Thymus (tissue), 14 donors: ENCODE measurements at places on chromosomes 1 and 21. TPM values are rescaled to one million over a fixed set of nuclear protein-coding genes. Genes with fewer than 3 reads are reported as not detected.

FCRL6 gene
- 0.33 TPM for total RNA-seq

C1orf185 gene
- total RNA-seq = not detected

DDI2 gene
- total RNA-seq = 7.4 TPM

PUSL1 gene
- 12.5 TPM for total RNA-seq

CNIH3 gene
- 2.3 TPM for total RNA-seq

KRTAP12-2 gene
- total RNA-seq = not detected

COL24A1 gene
- total RNA-seq = 0.33 TPM

DNA sequence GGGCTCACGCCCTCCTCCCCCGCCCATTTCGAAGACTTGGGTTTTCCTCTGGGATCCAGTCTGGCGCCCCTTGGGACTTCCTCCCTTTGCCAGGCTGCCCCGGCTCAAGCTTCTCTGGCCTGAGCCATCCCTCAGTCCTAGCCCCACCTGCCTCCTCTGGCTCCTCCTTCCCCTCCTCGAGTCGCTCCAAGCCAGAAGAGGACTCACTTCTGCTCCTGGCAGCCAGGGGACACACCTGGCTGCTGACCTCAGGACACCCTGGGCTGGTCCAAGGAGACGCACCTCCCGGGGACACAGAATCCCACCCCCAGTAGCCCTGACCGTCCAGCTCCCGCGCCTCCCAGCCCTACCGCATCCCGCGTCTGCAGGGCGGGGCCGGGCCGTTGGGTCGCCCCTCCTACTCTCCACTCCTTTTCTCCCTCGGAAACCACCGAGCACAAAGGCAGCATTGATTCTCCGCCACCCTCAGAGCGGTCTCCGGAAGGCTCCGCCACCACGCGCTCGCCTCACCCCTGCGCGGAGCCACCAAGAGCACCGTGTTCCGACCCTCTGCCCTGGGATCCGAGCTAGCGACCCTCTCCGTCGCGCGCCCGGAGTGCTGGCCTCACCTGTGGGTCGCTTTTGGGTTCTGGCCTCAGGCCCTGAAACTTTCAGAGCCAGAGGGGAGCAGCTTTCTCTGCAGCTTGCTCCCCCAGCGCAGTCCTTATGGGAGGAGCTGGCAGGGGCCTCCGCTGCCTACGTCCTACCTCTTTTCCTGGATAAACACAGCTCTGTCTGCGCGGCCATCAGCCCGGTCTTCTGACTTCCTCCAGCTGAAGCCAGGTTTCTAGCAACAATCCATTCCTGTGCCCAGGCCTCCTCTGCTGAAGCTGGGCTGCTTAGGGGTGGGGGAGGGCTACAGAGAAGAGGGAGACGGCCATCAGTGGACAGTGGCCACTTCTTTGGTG lies at the start of gene C2CD4D:
TSS of gene C2CD4D (minus strand) at position 364 of the 947 bp plus-strand sequence. CDS start 831 bp downstream, outside the sequence.
- H3K36me3 ChIP-seq = no peaks in the 10 kb centered on the region
- H3K27ac ChIP-seq = peak within 1 kb of the TSS; percentile 87
- peaks cover 36% of the 10 kb centered on the region for H3K4me1 ChIP-seq
- no peak for DNase-seq
- peak within 1 kb of the TSS; percentile 42 for H3K4me3 ChIP-seq
- H3K27me3 ChIP-seq = peaks cover 27% of the 10 kb centered on the region

- no peaks in the 10 kb centered on the region for H3K27me3 ChIP-seq
- peaks cover 32% of the 10 kb centered on the region for H3K4me1 ChIP-seq
- H3K4me3 ChIP-seq = no peak overlapping the region
- DNase-seq = peak; percentile 73
- no peaks in the 10 kb centered on the region for H3K36me3 ChIP-seq
Measured at GRCh38 chr1:9275567-9276034, 17.1 kb upstream of the SPSB1 start.

DNA sequence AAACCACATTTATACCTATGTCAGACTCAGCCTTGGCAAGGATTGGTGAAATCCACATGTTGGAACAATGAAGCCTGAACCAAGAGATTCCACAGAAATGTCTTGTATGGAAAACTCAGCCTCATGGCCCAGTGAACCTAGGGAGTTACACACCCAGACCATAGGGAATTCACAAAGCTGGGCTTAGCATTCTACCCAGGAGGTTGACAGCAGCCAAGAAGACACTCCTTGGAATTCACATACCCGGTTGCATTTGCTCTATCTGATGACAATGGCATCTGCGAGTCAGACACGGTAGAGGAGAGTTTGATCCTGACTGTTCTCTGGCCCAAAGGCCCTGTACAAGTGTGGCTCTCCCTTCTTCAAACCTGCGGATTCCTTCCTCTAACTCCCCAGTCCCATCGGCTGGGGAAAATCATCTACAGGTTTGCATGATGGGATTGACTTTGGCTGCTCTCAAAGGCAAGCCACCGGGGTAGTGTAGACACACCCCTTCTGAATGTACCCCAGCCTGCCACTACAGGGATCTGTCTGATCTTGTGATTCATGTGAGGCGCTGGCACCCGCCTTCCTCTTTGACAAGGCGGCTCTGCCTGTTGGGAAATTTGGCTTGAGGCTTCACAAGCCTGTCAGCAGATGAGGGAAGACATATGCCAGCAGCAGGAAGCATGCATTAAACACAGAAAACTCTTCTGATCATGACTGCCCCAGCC lies 297.3 kb upstream of the KAZN start:
- peaks cover 6% of the 10 kb centered on the region for H3K4me1 ChIP-seq
- no peak overlapping the region for H3K4me3 ChIP-seq
- no peaks in the 10 kb centered on the region for H3K27me3 ChIP-seq
